ENCODE measurements at places on chromosomes 12 and 14.

DNA sequence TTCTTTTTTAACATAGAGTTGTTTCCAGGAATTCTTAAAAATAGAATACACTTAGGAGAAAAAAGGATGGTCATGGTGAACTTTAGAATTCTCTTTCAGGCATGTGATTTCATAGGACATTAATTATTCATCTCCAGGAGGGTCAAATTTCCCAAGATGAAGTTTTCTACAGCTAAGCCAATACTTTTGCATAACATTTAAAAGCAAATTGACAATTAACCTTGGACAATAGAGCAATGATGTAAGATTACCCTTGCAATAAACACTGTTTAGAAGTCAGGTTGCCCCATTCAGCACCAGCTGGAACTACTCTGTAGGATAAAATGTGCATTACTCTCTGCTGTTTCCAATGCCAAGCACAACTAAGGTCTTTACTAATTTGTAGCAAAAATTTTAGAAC is 49.5 kb downstream of the SIX1 start:
- DNase-seq, result no peak

DNA sequence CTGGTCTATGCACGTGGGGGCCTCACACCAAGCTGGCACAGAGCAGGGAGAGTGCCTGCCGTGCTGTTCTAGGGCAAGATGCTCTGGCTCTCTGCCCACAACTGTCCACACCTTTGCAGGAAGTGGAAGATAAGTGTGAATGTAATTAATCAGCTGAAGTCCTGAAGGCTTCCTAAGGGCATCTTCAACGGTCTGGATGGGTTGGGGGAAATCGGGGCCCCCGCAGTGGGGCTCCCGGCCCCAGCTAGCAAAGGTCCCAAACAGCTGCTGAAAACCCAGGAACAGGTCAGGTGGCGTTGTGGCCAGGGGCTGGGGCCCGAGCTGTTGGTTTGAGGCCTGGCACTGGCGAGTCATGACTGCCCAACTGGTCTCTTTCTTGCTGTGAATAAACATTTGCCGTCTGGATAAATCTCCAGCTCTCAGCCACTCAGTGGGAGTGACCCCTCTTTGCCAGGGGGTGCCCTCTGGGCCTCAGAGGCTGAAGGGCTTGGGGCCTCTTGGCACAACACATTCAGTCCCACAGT is 6.7 kb upstream of the SLC25A29 start:
- DNase-seq, result no peak

DNA sequence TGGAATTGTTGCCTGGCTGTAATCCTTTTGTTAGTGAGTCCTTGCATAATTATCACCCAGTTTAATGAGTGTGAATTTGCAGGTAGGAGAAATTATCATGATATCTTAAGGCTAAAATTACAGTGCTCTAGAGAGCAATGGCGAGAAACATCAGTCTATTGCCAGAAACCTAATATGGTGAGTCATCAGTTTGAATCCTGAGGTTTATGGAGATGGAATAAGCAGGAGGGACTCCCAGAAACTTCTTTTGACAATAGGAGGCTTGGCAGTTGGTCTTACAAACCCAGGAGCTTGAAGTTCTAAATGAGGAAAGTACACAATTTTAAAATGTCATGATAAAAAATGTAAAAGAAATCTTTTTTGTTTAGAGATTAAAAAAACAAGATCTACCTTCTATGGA is 31.5 kb upstream of the CRADD start:
- DNase-seq, result no peak

- DNase-seq, result no peak
These were observed 319.4 kb downstream of the CACNA1C start for GRCh38 chr12:2372178-2372577.

- no peak for DNase-seq
These were observed 11.4 kb downstream of the GPR19 start for GRCh38 chr12:12684375-12685106.

GRCh38 chr12:6695313-6696045 is 5.1 kb downstream of the PIANP start:
- DNase-seq, result no peak

DNA sequence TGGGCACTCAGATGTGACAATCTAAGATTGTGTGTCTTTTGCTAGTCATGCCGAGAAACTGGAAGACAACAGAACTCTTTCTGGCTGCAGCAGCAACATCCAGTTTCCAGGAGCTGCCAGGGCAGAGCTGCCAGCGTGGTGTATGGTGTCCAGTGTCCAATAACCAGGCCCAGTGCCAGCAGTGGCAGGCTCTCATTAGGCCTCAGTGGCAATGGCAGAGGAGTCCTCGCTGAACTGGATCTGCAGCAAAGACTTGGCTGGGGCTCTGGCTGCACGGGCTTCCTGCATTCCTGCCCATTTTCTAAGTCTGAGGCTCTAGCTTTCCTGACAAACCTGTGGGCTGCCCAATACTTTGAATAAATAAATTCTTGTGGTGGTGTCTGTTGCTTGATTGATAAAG is 26.2 kb upstream of the PPM1A start:
- DNase-seq, result no peak

DNA sequence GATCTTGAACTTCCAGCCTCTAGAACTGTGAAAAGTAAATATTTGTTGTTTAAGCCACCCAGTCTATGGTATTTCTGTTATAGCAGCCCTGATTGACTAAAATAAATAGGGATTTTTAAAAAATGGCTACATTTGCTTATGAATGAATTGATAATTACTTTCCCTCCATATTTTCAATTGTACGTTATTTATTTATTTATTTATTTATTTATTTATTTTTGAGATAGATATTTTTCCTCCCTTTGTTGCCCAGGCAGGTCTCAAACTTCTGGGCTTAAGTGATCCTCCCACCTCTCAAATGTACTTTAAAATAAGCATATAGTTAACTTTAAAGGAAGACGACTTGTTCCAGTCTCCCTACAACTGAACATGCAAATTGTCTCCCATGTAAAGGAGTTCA is 76.0 kb upstream of the HMGA2 start:
- no peak for DNase-seq

DNA sequence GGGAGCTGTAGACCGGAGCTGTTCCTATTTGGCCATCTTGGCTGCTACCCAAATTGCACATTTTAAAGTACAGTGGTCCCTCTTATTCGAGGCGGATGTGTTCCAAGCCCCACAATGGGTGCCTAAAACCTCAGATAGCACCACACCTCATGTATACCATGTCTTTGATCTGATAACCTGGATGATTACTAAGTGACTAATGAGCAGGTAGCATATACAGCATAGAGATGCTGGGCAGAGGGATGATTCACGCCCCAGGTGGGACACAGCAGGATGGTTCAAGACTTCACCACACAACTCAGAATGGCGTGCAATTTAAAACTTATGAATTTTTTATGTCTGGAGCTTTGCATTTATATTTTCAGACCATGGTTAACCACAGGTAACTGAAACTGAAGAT is 255.0 kb downstream of the AKAP6 start:
- DNase-seq, result no peak

DNA sequence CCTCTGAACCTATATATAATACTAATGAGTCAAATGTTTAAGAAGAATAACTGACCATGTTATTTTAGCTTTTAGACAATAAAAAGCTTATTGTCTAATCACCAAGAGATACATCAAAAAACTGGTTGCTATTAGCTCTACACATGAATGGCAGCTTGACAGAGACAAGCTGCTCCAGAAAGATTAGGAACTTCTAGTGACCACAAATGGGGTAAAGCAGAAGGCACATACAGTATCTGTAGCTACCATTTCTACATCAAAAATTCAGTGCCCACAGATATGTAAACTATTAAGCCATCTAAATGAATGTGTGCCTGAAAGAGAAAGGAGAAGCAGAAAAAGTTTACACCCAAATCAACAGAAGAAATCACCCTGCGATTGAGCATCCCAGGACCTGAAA is 2.4 kb downstream of the AREL1 start:
- DNase-seq, result no peak

DNA sequence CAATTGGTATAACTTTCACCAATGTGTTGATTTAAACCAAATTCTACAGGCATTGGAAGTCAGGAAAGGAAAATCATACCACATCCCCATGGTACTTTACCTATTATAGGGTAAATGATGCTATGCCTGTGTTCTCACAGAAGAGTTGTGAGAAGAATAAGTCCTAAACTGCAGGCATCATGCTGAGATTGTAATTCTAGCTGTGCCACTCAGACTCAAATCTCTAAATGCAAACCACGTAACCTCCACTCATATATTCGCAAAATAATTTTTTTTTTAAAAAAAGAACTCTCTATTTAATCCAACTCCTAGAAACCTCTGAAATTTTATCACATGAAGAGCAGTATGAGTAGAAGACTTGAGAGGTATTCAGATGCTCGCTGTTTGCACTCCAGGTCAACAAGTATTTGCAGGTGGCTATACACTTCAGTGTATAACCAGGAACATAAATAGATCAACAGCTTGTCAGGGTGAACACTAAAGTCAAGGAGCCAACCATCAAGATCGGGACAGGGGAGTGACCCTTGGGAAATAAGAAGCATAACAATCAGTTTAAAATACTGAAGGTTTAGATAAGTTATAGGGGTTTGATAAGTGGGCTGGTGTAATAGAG is 110.1 kb downstream of the SLC25A21 start:
- DNase-seq, result no peak

DNA sequence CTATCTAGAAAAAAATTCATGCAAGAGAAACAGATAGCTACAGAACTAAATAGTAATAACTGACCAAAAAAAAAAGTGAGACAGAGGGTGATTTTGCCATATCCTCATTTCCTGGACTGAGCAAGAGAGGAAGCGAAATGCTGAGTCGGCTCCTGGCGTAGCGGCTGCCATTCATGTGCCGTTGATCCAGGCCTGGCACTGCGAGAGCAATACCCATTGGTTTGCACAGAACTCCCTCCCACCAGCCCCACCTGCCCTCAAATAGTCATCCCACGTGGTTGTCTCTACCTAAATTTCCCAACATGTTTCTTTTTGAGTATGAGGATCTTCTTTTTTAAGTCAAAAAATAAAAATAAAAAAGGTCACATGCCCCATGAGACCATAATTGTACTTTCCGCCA is 9.4 kb upstream of the WNT5B start:
- DNase-seq, result no peak

DNA sequence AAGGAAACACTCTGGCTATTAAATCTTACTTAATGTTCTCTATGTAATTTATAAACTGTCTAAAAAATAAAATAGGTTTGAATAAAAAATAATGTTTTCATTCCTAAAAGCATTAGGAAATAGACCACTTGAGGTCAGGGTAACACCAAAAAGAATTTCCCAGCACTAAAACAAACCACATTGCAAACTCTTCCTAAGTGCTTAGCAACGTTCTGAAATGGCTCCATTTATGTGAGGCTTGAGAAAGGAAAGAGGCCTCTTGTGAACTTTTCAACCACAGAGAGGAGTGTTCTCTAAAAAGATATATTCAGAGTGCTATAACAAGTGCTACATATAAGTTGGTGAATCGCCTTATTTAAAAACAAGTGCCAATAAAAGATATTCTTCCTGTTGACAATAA is 42.7 kb downstream of the ALX1 start:
- no peak for DNase-seq

DNA sequence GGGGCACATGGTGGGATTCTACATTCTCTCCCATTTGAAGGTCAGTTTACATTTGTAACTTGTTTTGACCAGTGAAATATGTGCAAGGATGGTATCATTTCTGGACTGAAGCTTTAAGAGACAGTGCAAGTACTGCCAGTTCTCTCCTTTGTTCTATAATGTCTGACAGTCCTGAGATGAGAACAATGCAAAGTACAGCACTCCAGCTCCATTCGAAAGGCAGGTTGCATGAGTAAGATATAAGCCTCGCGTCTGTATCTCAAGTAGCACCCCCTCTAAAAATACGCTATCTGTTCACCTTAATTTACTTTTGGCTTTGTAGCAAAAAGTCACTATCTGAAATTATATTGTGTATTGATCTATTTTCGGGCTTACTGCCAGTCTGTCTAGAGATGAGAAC is 1122.2 kb upstream of the TMEM132C start:
- no peak for DNase-seq

GRCh38 chr12:48967991-48968390 is 3.5 kb downstream of the WNT10B start:
- DNase-seq, result no peak

DNA sequence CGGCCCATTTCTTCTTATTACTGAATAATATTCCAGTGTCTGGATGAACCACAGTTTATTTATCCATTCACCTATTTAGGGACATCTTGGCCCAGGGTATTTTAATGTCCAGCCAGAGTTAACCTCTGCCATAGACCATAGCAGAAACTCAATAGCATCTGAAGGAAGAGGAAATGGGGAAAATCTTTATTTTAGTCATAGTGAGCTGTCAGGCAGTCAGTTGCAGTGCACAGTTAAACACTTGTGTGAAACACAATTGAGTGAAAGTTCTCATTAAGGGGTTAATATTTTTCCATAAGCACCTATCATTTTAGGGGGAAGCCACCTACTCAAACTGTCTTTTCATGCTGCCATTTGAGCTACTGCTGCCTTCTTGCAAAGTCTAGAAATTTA is 197.3 kb upstream of the PPFIA2 start:
- DNase-seq, result no peak

DNA sequence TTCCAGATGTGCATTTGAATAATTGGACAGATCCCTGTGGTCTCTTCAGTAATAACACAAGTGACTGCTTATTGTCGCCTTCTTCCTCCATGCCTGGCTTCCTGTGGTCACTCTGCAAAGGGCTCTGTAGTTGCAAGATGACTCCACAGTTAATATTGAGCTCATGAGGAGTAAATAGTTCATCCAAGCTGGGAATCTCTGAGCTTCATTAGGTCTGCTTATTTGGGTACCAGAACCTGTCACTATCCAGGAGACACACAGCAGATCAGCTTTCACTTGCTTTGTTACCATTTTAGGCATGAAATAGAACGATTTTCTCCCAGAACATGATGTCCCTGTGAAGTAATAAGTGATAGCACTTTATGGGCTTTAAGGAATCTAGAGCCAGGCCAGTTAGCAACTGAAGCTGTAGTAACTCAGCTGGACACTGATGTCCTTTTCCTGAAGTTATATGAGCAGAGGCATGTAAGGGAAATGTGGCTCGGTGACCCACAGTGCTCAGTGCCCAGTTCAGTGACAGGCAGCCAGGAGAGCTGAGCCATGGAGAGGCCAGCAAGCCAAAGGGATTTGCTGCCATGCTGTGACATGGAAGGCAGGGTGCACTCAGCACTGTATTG is 50.1 kb downstream of the CRADD start:
- DNase-seq, result no peak

DNA sequence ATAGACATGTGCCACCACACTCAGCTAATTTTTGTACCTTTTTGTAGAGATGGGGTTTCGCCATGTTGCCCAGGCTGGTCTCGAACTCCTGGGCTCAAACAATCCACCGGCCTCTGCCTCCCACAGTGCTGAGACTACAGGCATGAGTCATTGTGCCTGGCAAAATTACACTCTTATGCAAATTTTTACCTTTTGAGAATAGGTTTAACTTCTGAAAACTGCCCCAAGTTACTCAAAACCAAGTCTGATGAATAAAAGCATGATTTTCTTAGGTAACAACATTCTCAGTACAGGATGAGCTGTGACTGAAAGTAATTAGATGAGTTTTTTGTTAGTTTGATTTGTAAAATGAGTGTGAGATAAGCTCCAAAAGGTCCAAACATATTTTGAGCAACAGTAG is 166.0 kb downstream of the RPS29 start:
- no peak for DNase-seq

All from cortex of kidney (tissue), 1 donor.